ENCODE measurements at places on chromosomes 3 and 15.

- peak; percentile 79 for DNase-seq
Measured at GRCh38 chr15:101489599-101490407, at the start of gene PCSK6. PCSK6 (minus strand) TSS chr15:101489707; CDS start chr15:101489670, 37 bp downstream.

DNA sequence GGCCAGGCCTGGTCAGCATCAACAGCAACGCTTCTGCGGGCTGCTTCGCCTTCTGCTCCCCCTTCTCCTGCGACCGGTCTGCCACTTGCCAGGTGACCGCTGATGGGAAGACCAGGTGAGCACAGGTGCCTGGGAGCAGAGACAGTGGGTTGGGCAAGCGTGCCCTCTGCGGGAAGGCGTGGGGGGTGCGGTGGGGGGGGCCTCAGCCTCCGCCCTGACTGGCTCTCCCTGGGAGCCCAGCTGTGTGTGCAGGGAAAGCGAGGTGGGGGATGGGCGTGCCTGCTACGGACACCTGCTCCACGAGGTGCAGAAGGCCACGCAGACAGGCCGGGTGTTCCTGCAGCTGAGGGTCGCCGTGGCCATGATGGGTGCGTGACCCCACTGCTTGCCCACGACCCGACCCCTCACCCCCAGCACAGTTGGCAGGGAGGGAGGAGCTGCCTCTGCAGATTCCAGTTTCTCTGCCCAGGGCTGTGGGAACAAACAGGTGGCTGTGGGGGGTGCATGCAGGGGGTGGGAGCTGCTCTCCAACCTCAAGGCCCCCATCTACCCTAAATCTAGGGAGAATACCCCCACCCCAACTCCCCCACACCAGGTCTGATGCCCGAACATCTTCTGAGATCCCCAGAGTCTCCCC lies 8.8 kb downstream of the STAB1 start:
- DNase-seq: no peak

- DNase-seq: no peak
Measured at GRCh38 chr3:136277634-136278033, 27.5 kb downstream of the PCCB start.

DNA sequence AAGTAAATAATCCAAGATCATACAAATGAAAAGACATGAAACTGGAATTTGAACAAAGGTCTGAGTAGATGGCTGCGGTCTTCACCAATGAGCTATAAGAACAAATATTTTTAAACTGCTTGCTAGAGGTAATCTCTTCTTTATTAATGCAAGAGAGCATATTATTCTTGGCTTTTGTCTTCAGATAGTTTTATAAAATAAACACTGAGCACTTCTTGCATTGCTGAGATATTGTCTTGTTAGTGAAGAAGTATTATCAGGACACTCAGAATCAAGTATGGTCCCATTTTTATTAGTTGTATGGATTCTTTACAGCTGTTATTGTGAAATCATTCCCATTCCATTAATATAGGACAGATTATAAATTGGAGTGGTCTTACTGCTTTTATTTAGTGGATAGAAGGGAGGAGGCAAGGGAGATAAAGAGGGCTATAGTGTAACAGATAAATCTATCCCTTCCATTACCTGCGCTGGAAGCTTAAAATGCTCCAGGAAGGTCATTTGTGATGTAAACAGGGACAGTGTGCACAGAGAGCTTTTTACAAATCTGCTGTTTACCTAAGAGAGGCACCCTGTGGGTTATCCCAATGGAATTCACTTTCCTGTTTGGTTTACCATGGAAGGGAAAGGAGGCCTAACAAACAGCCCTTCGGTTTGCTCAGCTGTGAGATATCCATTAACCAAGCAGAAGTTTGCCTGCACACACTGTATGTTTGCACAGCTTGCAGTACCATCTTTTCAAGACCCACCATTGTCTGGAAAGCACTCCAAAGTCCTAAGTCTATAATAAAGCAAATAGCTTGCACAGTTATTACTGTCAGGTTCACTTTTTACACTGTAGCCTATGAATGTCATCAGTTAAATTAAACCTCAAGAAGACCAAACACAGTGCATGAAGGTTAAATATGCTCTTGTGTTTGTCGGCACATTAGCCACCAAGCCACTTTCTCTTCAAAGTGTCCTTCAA lies 347.7 kb upstream of the TGFBR2 start:
- DNase-seq: no peak

- DNase-seq: no peak
Measured at GRCh38 chr3:158911586-158911985, 109.7 kb downstream of the MFSD1 start.

DNA sequence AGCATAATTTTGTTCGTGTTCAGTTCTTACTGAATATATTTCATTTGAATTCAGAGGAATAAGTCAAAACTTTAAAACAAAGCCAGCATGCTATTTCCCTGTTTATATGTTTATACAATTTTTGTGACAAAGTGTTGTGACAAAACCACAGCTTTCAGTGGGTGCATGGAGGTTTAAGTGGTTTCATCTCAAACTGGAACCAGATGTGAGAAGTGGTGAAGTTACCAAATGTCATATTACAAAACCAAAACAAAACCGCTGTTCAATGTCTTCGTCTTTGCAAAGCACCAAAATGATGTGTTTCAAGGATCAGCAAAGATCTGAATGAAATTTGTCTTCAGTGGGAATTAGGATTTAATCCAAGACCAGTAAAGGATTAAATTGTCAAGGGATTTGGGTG lies 59.3 kb upstream of the OSTN start:
- DNase-seq: no peak

GRCh38 chr15:48330105-48330785 lies 984 bp upstream of the DUT start:
- no peak for DNase-seq

DNA sequence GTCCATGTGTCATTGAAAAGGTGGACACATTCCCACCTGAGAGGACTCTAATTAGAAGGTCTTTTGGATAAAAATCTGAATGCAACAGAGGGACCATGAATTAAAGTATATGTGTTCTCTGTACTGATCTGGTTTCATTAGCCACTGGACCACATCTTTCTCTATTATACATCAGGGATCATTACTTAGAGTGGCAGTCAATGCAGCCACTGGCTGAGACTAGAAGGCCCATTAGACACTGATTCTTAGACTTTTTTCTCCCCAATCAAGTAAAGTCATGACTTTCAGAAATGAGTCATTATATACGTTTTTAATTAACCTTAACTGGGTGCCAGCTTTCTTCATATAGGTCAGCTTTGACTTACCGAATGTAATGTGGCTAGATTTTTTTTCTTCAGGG lies 550.8 kb upstream of the CFAP20DC start:
- no peak for DNase-seq

- DNase-seq: no peak
Measured at GRCh38 chr3:23991683-23992628, 46.9 kb downstream of the NR1D2 start.

- DNase-seq: no peak
Measured at GRCh38 chr15:92366381-92366780, 27.3 kb upstream of the ST8SIA2 start.

DNA sequence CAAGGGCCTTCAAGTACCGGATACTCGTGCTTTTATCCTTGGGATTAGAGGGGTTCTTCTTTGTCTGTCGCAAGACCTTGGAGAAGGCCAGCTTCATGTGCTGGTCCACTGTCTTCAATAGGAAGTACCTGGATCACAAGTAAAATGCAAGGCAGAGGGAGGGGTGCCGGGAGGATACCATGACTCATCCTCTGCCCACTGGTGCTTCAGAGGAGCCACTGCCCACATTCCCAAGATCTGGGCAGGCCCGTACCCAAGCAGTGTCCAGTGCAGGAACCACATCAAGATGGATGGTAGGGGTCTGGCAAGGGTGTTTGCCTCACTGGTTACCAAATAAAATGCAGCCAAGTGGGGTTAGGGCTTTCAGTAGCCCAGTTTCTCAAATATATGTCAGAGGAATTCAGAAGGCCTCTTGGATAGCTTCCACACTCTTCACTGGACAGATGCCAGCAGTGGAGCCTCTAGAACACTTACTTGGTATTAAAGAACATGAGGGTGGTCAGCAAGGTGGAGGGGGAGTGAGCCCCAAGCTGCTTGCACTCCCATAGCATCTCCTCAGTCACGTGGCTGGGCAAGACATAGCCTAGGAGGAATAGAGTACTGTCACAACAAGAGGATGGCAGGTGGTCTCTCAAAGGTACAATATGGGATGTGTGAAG lies 3.6 kb upstream of the IMPDH2 start:
- no peak for DNase-seq

DNA sequence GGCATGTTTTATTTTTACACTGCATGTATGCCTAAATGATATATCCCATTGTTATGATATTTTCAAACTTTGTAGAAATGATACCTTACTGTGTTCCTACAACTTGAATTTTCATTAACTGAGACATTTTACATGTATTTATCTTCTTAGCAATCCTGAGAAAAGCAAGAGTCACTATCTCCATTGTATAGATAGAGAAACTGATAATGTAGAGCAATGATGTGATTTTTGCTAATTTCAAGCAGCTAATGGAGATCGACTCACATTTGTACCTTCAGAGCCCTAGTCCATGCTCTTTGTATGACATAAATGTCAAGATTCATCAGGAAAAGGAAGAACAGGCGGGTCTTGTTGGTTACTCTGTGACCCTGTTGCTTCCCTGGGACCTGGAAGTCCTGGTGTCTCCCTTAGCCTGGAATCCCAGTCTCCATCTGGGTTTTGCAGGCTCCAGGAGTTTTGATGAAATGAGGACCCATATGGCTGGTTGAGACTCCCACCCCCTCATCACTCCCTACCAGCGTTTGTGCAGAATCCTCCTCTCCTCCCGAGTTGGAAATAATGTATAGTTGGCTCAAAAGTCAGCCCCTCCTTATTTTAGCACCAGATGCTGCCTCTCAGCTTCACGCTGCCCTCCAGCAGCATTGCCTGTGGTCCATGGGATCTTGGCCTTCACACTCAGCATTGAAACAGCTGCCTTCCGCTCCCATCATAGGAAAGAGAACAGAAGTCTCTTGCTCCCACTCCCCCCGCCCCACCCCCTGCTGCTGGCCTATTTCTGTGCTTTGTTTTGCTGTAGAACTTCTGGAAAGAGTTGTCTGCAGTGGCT lies 67.1 kb downstream of the APBA2 start:
- DNase-seq: no peak

- DNase-seq: no peak
Measured at GRCh38 chr3:157527131-157527881, 24.1 kb upstream of the VEPH1 start.

DNA sequence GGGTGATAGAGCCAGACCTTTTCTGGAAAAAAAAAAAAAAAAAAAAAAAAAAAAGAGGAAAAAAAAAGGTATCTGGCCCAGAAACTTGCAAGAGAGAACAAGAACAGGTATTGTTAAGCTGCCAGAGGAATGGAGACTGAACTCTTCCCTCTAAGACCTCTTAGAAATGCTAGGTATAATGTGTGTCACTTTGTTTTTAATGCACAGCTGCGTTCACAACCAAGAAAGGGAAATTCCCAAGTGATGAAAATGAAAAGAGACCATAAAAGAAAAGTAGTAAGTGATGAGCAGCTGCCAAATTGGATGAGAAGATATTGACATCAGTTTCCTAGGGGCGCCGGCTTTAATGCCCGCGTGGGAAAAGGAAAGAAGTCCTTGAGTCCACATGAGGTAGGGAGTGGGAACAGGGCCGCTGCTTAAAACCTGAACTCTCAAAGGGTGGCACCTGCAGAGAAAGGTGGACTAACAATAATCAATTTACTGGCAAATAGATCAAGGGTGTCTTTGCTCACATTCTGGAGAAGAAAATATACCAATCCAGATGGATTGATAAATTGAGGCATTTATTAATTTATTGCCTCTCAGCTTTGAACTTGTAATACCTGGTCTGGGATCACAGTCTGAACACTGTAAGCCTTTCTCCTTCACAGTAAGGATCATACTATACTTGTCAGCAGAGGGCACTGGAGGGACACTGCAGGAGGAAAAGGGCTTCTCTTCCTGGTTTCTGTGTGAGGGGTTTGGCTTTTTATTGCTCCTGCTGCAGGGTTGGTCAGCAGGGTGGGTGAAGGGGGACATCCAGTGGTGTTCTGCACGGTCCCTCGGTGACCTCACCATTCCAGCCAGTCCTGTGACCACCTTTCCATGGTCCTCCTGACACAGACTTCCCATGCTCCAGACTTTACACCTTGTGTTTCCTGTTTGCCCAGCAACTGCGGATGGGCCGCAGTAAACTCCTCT lies 131.6 kb downstream of the AQP9 start:
- no peak for DNase-seq

DNA sequence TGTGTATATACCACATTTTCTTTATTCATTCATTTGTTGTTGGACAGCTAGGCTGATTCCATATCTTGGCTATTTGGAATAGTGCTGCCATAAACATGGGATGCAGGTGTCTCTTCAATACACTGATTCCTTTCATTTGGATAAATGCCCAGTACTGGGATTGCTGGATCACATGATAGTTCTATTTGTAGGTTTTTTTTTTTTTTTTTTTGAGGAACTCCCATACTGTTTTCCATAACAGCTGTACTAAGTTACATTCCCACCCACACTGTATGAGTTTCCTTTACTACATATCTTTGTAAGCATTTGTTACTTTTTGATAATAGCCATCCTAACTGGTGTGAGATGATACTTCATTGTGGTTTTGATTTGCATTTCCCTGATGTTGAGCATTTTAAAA lies 437.7 kb downstream of the DIPK2A start:
- no peak for DNase-seq

GRCh38 chr3:127363171-127363570 lies 75.3 kb upstream of the PRR20G start:
- no peak for DNase-seq

DNA sequence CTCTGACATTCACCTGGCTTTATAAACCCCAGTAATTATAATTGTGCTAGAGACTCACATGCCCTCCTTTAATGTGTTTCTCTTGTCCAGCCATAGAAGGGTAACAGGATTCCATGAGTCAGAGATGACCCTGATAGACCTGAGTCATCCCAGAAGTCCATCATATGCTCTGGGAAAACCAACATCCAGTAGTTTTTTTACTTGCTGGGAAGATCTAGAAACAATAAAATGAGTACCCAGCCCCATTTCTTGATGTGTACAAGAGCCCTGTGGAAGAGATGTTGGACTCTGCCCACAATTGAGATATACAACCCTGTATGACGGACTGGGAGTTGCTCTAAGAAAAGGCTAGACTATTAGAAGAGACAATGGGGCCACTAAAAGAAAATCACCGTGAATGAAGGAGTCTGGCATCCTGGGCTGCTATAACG lies 22.4 kb upstream of the THUMPD3 start:
- no peak for DNase-seq

GRCh38 chr15:73914145-73914544 lies 12.1 kb upstream of the LOXL1 start:
- no peak for DNase-seq

- no peak for DNase-seq
Measured at GRCh38 chr3:43522727-43523362, 99.0 kb downstream of the ANO10 start.

DNA sequence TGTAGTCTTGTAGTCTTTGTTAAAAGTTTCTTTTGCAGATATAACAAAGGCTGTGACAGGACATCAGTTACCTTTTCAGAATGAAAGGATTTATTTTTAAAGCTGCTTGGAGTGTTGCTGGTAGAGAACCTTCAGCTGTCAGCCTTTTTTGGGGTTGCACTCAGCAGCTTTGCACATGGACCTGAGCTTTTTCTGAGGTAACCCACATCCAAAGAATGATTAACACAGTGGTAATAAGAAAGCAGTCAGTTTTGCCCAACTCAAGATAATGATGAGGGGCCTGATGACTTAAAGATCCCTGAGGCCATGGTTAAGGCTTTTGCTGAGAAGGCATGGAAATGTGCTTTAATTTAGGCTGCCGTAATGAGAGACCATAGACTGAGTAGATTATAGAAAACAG lies 1042.7 kb downstream of the PLOD2 start:
- no peak for DNase-seq

- peak; percentile 86 for DNase-seq
Measured at GRCh38 chr3:16884084-16884747, 539 bp upstream of the PLCL2 start.

GRCh38 chr3:13500133-13500885 lies 20.2 kb downstream of the HDAC11 start:
- DNase-seq: peak; percentile 52

GRCh38 chr15:80380154-80380553 lies 24.0 kb upstream of the ARNT2 start:
- DNase-seq: no peak
